NCI-H446 treated with DMSO at 0.1 percent for 48 hours (cell line): ENCODE measurements at places on chromosomes 12 and 14.

- DNase-seq, result no peak
Measured at GRCh38 chr14:37810094-37810801, 214.8 kb downstream of the TTC6 start.

DNA sequence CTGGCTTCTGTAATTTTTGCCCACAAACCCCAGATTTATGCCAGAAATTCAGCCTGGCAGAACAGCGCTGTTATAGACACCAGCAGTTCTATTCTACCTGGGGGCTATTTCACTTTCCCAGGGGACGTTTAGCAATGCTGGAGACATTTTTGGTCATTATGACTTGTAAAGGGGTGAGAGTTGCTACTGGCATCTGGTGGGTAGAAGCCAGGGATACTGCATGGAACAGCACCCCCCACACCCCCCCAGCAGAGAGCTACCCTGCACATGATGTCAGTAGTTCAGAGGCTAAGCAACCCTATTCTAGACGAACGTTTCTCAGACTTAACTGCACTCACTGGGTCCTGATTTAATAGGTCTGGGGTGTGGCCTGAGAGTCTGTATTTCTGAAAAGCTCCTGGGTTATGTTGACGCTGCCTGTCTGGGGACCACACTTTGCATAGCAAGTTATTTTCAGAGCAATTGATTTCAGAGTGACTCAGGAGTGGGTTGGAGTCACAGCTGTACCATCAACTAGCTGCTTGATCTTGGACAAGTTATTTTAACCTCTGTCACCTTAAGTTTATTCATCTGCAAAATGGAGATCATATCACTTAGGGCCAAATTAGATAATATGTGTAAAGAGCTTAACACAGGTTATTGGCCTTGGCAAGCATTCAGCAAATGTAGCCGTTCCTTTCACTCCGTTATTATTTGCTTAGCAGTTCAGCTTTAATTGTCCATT is 48.5 kb downstream of the CHST11 start:
- DNase-seq, result no peak

DNA sequence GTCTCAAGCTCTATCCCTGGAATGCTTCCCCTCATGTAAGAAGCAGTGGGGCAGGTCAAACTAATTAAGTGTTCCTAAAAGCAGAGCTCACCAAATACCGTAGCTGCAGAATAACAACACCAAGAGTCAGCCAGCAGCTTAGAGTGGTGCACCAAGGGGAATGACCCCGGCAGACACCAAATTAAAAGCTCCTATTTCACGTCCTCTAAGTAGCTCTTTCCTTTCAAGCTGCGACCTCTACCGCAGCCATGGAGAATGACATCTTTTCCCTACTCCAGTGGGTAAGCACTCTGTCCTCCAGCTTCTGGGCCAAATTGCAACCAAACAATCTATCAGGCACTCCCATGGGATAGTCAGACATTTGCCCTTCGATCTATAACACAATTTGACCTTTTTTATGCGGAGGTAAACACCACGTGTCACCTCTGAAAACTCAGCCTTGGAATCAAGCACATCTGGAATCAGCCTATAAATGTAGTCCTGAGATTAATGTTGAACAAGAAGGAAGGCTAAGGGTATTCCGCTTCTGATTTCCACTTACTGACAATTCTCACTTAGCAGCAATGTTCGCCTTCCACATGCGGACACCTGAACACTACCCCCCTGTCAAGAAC is 67.6 kb upstream of the CDKN3 start:
- peak; percentile 7 for DNase-seq

DNA sequence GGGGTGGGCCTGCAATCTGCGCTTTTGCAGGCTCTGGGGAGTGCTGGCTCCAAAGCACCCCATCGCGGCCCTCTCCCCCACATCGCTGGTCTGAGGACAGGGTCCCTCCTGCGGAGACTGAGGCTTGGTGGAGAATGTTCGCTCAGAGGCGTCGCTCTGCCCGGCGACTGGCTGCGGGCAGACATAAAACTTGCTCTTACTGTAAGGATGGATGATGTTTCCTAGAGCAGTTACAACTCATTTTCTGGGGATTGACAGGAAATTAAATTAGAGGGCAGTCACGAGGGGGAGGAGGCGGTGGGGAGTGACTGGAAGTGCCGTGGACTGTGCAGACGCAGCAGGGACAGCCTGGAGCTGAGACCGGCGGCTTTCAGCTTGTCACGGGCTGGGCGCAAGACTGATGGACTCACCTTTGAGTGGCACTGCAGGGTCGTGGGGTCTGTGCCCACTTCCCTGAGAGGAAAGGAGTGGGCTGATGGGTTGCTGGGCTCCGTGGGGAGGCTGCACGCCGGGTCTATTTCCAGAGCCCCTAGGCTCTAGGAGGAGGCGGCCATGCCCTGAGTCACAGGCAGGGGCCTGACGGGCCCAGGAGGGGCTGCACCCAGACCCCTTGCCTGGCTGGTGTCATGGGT is 32.8 kb downstream of the NOC4L start:
- no peak for DNase-seq

- no peak for DNase-seq
Measured at GRCh38 chr14:74503291-74503937, 9.8 kb downstream of the ISCA2 start.

GRCh38 chr12:91729543-91729942 is 416.1 kb downstream of the BTG1 start:
- no peak for DNase-seq

GRCh38 chr14:26577711-26578110 is 20.1 kb downstream of the NOVA1 start:
- DNase-seq, result no peak

DNA sequence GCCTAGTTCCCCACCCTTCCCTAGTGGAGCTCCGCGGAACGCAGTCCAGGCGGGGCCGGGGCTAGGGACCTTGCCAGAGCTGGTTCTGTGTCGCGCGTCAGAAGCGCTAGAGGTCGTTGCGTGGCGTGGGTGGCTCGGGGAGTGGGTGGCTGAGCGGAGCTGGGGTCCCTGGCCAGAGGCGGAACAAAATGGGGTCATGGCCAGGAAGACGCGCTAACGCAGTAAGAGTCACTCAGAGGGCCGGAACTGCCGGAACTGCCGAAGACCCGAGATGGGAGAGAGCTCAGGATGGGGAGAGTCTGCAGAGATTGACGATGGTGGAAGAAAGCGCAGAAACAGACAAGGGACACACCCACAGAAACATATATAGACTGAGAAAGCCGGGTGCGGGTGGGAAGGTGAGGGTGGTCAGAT is 4.8 kb downstream of the DGKA start:
- DNase-seq, result no peak

- DNase-seq, result no peak
Measured at GRCh38 chr12:51593021-51593420, 2.0 kb downstream of the SCN8A start.

- DNase-seq, result no peak
Measured at GRCh38 chr12:24788886-24789285, 160.0 kb downstream of the BCAT1 start.

DNA sequence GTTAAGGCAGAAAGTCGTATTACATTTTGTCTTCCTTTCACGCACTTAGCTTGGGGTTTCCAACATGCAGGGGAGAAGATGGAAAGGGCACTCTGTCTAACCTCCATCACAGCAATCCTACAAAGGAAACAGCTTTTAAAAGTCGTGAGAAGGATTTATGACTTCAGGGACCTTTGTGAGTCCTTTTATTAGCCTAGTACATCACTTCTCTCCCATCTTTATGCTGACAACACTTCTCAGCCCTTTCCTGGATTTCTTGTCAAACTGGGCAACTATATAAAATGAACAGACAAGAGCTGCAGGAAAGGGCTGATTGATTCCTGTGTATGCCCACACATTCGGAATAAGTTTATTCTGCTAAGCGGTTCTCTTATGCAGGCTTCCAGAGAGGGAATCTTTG is 159.0 kb downstream of the DERA start:
- DNase-seq, result no peak

DNA sequence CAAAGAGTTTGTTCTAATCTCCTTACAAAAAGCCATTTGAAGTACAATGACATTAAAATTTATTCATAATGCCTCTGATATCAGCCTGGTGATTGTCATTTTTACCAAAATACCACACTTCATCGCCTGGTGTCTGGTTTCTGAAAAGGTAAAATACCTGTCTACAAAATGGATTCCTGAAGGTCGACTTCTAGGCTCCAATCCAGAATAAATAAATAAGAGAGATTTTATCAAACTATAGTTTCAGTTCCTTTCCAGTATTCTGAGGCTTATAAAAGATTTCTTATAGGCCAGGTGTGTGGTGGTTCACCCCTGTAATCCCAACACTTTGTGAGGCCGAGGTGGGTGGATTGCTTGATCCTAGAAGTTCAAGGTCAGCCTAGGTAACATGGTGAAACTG is 340.7 kb downstream of the SLC16A7 start:
- DNase-seq, result no peak

DNA sequence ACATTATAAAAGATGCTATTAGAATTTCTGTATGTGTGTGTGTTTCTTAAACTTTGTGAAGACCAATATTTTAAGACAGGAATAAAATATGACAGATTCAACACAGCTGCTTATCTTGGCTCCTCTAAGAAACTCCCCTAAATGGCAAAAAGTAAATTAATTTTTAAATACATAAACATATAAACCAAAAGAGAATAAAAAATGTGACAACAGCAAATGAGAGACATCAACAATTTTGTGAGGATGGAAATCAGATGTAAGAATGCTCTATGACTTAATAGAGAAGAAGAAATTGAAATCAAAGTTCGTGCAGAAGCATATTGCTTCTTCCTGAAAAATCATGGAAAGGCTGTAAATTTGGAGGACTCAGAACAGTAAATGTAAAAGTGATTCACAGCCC is 1083.8 kb downstream of the FLRT2 start:
- DNase-seq, result no peak

- no peak for DNase-seq
Measured at GRCh38 chr14:63611078-63611477, 30.6 kb downstream of the WDR89 start.

GRCh38 chr14:98819867-98820206 is 452.2 kb downstream of the BCL11B start:
- DNase-seq, result no peak

- no peak for DNase-seq
Measured at GRCh38 chr12:28578833-28579252, 388.6 kb downstream of the CCDC91 start.

DNA sequence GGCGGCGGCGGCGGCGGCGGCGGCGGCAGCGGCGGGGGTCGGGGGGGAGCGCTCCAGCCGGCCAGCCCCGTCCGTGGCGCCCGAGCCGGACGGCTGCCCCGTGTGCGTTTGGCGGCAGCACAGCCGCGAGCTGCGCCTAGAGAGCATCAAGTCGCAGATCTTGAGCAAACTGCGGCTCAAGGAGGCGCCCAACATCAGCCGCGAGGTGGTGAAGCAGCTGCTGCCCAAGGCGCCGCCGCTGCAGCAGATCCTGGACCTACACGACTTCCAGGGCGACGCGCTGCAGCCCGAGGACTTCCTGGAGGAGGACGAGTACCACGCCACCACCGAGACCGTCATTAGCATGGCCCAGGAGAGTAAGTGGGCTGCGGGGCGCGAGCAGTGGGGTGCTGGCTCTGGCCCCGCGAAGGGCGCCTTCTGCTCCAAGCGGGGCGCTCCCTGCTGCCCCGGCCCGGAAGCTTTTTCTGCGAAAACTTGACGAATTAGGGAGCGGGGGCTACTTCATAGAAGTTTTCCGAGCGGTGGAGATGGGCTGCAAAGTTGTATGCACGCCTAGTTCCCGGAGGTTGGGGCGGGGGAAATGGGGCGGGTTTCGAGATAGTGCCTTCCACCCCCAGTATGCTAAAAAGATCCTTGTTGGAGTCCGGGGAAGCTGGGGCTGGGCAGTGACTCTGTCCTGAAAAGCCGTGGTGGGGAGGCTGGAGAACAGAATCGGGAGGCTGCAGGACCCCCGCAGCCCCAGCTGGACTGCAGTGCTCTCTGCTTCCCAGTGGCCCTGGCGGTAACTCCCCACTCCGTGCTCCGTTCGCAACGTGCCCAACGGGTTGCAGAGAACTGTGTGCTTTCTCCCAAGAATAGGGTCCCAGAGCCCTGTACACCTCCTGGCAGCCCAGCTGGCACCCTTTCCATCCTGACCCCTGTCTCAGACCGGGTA is 751 bp downstream of the GDF11 start:
- no peak for DNase-seq

DNA sequence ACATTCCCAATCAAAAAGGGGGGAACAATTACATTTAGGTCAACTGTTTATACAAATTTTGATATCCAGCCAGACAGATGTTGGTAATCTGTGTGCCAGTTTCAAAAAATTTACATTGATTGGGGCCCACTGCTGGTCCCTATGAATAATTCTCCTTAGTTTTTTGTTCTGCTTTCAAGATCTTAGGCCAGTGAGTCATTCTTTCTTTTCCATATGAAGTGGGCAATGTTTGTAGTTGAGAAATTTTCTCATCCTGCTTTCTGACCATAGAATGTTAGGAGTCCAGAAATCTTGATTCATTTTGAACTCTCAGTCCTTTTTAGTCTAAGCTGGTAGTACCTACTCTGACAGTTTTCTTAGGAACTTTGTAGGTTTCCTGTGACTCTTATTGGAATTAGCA is 244.3 kb downstream of the DIO2 start:
- no peak for DNase-seq

GRCh38 chr14:20603813-20604690 is 12.9 kb upstream of the RNASE12 start:
- DNase-seq, result peak; percentile 69

DNA sequence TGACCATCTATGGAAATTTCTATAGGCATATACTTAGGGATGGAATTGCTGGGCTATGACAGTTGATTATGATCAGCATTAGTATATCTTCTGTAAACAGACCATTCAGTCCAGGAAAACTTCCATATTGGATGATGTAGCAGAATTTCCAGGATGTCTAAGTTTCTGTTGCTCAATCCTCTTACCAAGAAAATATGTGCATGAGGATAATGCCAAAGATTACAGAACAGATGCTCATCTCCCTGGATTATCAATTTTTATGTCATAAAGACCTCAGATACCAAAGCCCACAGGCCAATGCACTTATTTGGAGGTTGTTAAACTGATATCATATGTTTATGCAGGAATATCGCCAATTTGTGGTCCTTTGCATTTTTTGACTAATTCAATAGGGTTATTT is 354.4 kb upstream of the FLRT2 start:
- DNase-seq, result no peak

GRCh38 chr12:22228022-22228875 is 106.3 kb downstream of the ST8SIA1 start:
- no peak for DNase-seq

DNA sequence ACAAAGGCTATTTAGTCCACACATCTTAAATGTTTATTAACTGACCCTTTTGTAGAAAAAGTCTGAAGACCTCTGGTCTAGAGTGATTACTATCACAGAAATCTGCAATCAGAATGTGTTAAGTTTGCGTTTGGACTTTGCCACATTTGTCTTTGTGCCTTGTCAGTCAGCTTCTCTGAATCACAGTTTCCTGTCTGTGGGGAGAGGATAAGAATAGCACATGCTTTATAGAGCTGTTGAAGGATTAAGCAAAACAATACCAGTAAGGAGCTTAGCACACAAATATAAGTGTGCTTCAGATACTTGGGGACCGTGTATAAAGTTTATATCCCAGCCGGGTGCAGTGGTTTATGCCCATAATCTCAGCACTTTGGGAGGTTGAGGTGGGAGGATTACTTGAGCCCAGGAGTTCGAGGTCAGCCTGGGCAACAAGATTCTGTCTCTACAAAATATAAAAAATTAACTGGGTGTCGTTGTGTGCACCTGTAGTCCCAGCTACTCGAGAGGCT is 63.0 kb upstream of the BTG1 start:
- no peak for DNase-seq

GRCh38 chr14:54627540-54628363 is 60.8 kb downstream of the SAMD4A start:
- no peak for DNase-seq
